ENCODE measurements at places on chromosomes 5 and 9. TPM values are rescaled to one million over a fixed set of nuclear protein-coding genes. Genes with fewer than 3 reads are reported as not detected.

DNA sequence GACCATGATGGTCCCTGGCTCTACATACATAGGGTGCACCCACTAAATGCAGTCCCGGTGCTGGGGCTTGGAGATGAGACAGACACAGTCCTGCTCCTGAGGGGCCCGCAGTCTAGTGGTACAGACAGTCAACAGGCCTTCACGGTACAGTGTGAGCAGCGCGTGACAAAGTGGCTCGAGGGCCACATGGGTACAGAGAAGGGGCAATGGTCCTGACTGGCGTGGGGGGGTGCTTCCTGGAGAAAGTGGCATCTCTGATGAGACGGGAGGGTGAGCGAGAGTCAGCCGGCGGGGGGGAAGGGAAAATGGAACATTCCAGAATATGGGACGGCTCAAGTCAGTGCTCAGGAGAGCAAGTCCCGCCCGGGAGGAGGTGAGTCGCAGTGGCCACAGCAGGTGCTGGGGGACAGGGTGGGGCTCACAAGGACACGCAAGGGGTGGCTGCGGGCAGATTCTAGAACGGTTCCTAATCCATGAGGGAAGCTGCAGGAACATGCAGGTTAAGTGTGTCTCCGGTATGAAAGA lies 38.0 kb downstream of the WHRN start:
- no peak overlapping the region for H3K4me3 ChIP-seq
- no peaks in the 10 kb centered on the region for H3K27me3 ChIP-seq
- no peaks in the 10 kb centered on the region for H3K36me3 ChIP-seq
- no peaks in the 10 kb centered on the region for H3K4me1 ChIP-seq

DNA sequence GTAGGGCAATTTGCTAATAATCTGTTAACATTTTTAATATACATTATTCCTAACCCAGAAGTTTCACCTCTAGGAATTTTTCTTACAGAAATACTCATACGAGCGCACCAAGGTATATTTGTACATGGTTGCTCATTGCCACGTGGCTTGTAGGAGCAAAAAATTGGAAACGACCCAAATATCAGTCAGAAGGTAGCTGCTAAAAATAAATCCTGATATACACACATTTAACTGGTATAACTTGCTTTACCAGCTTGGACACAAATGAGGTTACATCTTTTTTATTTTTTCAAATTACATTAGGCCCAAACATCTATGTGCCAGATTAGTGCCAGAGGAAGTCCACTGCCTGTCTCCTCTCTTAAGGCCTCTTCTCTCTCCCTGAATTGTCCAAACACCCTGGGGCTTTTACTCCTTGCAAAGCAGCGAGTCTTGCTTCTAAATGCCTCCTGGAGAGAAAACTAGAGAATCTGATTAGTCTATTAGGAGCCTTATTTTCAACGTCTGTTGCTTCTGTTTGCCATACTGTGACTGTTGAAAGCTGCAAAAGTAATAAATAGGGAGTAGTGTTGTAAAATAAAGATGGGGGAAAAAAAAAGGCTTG lies 92.0 kb upstream of the SSBP2 start:
- DNase-seq, result no peak
- H3K4me3 ChIP-seq, result no peak overlapping the region
- H3K27ac ChIP-seq, result peak overlapping the region; percentile 46
- H3K4me1 ChIP-seq, result peaks cover 14% of the 10 kb centered on the region

GRCh38 chr5:55427157-55427556 lies 107.6 kb downstream of the PLPP1 start:
- peaks cover 6% of the 10 kb centered on the region for H3K4me1 ChIP-seq
- no peak for DNase-seq
- H3K27me3 ChIP-seq, result no peaks in the 10 kb centered on the region

- H3K36me3 ChIP-seq, result no peaks in the 10 kb centered on the region
- peak overlapping the region; percentile 93 for H3K27ac ChIP-seq
- H3K27me3 ChIP-seq, result no peaks in the 10 kb centered on the region
- peak overlapping the region; percentile 68 for H3K4me3 ChIP-seq
- peak; percentile 47 for DNase-seq
Measured at GRCh38 chr9:36191290-36191645, 547 bp downstream of the CLTA start.

GRCh38 chr5:144457160-144457559 lies 286.5 kb downstream of the KCTD16 start:
- no peak overlapping the region for H3K4me3 ChIP-seq
- H3K4me1 ChIP-seq, result no peaks in the 10 kb centered on the region
- DNase-seq, result no peak
- H3K27ac ChIP-seq, result no peak overlapping the region

DNA sequence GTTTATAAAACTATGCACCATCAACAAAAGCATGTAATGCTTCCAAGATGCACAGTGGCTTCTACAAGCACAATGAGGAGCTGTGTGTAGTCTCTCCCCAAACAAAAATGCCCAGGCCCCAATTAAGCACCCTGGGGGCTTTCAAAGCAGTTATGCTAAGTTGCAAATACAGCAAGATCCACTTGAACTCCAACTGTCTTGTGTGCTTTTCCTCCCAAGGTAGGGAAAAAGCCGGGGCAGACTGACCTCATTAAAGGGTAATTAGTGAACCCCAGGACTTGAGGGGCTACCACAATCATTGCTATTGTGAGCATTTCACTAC lies 13.1 kb downstream of the ZNF608 start:
- H3K4me1 ChIP-seq, result peaks cover 82% of the 10 kb centered on the region
- no peaks in the 10 kb centered on the region for H3K27me3 ChIP-seq
- H3K36me3 ChIP-seq, result no peaks in the 10 kb centered on the region
- H3K4me3 ChIP-seq, result peak overlapping the region; percentile 5
- DNase-seq, result no peak
- H3K27ac ChIP-seq, result peak overlapping the region; percentile 64

GRCh38 chr5:15489571-15490235 lies 10.3 kb upstream of the FBXL7 start:
- no peak for DNase-seq
- H3K4me3 ChIP-seq, result no peak overlapping the region
- H3K27ac ChIP-seq, result no peak overlapping the region

DNA sequence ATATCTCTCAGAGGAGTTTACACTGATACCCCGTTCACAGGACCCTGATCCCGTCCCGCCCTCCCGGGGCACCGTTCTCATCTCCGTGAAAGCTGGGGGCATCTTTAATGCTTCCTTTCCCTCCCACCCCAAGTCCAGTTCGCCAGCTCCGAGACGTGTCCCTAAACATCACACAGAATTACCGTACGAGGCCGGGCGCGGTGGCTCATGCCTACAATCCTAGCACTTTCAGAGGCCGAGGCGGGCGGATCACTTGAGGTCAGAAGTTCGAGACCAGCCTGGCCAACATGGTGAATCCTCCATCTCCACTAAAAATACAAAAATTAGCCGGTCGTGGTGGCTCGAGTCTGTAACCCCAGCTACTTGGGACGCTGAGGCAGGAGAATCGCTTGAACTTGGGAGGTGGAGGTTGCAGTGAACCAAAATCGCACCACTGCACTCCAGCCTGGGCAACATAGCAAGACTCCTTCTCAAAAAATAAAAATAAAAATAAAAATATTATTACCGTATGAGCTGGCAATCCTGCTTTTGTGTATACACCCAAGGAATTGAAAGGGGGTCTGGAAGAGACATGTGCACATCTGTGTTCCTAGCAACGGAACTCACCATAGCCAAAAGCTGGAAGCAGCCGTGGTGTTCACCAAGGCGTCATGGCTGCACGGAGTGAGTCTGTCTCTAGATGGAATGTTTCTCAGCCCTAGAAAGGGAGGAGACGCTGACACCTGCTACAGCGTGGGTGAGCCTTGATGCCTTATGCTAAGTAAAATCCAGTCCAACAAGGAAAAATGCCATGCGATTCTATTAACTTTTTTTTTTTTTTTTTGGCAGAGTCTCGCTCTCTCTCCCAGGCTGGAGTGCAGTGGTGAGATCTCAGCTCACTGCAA lies 1.2 kb upstream of the ABO start:
- DNase-seq, result no peak
- no peaks in the 10 kb centered on the region for H3K4me1 ChIP-seq
- H3K4me3 ChIP-seq, result peak overlapping the region; percentile 24
- no peak overlapping the region for H3K27ac ChIP-seq
- peaks cover 67% of the 10 kb centered on the region for H3K27me3 ChIP-seq

GRCh38 chr5:122300374-122300773 lies 11.7 kb upstream of the SNCAIP start:
- H3K27ac ChIP-seq, result no peak overlapping the region
- H3K4me3 ChIP-seq, result no peak overlapping the region
- no peak for DNase-seq
- H3K4me1 ChIP-seq, result peaks cover 13% of the 10 kb centered on the region
- H3K36me3 ChIP-seq, result no peaks in the 10 kb centered on the region

- no peaks in the 10 kb centered on the region for H3K36me3 ChIP-seq
- H3K27me3 ChIP-seq, result no peaks in the 10 kb centered on the region
- peaks cover 14% of the 10 kb centered on the region for H3K4me1 ChIP-seq
- peak overlapping the region; percentile 21 for H3K4me3 ChIP-seq
Measured at GRCh38 chr5:134464988-134465815, 53.5 kb upstream of the CDKN2AIPNL start.

DNA sequence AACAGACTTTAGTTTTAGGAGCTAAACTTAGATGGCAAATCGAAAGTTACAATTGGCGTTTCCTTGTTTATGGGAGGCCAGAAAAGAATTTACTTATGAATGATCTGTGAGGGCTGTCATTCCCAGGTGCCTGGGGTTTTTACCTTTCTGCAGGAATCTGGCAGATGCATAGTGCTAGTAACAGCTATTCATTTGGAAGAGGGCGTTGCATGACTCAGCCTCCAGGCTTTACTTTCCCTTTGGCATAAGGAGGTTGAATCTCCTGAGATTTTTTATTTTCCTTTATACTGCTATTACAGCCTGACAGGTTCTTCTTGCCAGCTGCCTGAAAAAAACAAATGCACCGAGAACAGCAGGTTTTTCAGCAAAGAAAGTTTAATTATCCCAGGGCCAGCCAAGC lies 30.0 kb downstream of the CARD6 start:
- H3K27me3 ChIP-seq, result no peaks in the 10 kb centered on the region
- H3K4me1 ChIP-seq, result no peaks in the 10 kb centered on the region
- H3K4me3 ChIP-seq, result no peak overlapping the region

DNA sequence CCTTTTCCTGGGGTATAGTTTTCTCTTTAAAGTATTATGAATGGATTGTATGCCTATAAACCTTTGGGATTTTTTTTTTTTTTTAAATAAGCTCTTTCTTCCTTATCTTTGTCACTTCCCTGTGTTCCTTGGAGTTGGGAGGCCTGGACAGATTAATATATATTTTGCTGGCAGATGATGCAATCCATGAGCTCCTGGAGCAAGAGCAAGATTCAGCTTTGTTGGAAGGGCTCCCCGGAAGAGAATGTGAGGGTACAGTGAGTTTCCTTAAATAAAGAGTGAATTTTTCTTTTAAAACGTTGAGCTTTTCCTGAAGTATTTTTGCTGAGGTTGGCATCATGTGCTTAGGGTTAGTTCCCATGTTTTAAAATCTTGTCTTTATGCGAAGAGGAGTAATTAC lies 98.7 kb upstream of the SLC28A3 start:
- no peak overlapping the region for H3K27ac ChIP-seq
- H3K36me3 ChIP-seq, result no peaks in the 10 kb centered on the region
- no peak overlapping the region for H3K4me3 ChIP-seq
- no peaks in the 10 kb centered on the region for H3K27me3 ChIP-seq
- DNase-seq, result peak; percentile 52

DNA sequence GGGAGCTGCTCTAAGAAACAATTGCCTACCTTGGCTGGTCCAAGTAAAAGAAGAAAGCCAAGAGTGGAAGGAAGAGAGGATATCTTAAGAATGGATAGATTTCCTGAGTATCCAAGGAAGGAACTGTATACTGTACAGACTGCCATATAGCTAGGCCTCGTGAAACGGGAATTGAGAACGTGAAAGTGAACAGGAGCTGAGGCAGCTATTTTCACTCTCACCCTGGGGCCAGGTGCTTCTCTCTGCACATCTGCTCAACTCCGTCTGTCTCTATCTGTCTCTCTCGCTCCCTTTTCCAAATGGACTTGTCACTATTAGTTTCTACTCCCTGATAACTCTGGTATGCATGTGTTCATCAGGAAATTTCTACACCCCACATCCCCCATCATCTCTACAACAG lies 35.9 kb upstream of the TESK1 start:
- H3K4me3 ChIP-seq, result no peak overlapping the region
- no peak overlapping the region for H3K27ac ChIP-seq
- H3K36me3 ChIP-seq, result no peaks in the 10 kb centered on the region

GRCh38 chr5:143318833-143319232 lies 84.7 kb downstream of the NR3C1 start:
- H3K4me1 ChIP-seq, result no peaks in the 10 kb centered on the region
- no peaks in the 10 kb centered on the region for H3K36me3 ChIP-seq
- H3K27me3 ChIP-seq, result no peaks in the 10 kb centered on the region
- no peak for DNase-seq
- no peak overlapping the region for H3K4me3 ChIP-seq

- DNase-seq, result no peak
- H3K27ac ChIP-seq, result no peak overlapping the region
- H3K4me1 ChIP-seq, result peaks cover 6% of the 10 kb centered on the region
- H3K27me3 ChIP-seq, result peaks cover 100% of the 10 kb centered on the region
- no peaks in the 10 kb centered on the region for H3K36me3 ChIP-seq
- H3K4me3 ChIP-seq, result no peak overlapping the region
Measured at GRCh38 chr9:126633881-126634558, 20.3 kb downstream of the LMX1B start.

DNA sequence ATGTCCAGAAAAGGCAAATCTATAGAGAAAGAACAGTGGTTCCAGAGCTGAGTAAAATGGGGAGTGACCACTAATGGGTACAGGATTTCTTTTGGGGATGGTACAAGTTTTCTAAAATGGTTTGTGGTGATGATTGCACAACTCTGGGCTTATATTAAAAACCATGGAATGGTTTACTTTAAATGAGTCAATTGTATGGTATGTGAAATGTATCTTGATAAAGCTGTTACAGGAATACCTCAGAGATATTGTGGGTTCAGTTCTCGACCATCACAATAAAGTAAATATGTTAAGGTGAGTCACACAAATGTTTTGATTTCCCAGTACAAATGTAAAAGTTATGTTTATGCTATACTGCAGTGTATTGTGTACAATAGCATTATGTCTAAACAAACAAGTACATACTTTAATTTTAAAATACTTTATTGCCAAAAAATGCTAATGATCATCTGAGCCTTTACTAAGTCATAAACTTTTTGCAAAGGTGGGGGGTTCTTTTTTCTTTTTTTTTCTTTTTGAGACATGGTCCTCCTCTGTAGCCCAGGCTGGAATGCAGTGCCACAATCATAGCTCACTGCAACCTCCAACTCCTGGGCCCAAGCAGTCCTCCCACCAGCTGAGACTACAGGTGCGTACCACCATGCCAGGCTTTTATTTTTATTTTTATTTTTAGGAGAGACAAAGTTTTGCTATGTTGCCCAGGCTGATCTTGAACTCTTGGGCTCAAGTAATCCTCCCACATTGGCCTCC lies 65.9 kb downstream of the SHOC1 start:
- H3K4me3 ChIP-seq, result no peak overlapping the region
- no peaks in the 10 kb centered on the region for H3K36me3 ChIP-seq
- peak; percentile 88 for DNase-seq
- H3K27me3 ChIP-seq, result no peaks in the 10 kb centered on the region

GRCh38 chr5:139385061-139386049 lies 2.3 kb upstream of the SLC23A1 start:
- H3K27ac ChIP-seq, result no peak overlapping the region
- no peaks in the 10 kb centered on the region for H3K36me3 ChIP-seq
- H3K4me1 ChIP-seq, result peaks cover 29% of the 10 kb centered on the region
- no peak for DNase-seq

GRCh38 chr9:2285416-2286332 lies 270.5 kb downstream of the SMARCA2 start:
- H3K27ac ChIP-seq, result no peak overlapping the region
- H3K36me3 ChIP-seq, result no peaks in the 10 kb centered on the region
- no peak for DNase-seq
- H3K4me1 ChIP-seq, result no peaks in the 10 kb centered on the region
- no peak overlapping the region for H3K4me3 ChIP-seq

Gene PRR16
- 1.2 TPM for polyA plus RNA-seq

Gene PDE6A
- not detected for polyA plus RNA-seq

Gene C5orf52
- polyA plus RNA-seq, result not detected

Gene ITGA2
- 0.82 TPM for polyA plus RNA-seq

Gene ARHGEF37
- 6.3 TPM for polyA plus RNA-seq

Gene MCIDAS
- not detected for polyA plus RNA-seq

Gene SMU1
- 16.4 TPM for polyA plus RNA-seq

Gene C5orf58
- polyA plus RNA-seq, result not detected

Gene NUTM2F
- 0.31 TPM for polyA plus RNA-seq
